ENCODE measurements at places on chromosomes 16 and 17.

DNA sequence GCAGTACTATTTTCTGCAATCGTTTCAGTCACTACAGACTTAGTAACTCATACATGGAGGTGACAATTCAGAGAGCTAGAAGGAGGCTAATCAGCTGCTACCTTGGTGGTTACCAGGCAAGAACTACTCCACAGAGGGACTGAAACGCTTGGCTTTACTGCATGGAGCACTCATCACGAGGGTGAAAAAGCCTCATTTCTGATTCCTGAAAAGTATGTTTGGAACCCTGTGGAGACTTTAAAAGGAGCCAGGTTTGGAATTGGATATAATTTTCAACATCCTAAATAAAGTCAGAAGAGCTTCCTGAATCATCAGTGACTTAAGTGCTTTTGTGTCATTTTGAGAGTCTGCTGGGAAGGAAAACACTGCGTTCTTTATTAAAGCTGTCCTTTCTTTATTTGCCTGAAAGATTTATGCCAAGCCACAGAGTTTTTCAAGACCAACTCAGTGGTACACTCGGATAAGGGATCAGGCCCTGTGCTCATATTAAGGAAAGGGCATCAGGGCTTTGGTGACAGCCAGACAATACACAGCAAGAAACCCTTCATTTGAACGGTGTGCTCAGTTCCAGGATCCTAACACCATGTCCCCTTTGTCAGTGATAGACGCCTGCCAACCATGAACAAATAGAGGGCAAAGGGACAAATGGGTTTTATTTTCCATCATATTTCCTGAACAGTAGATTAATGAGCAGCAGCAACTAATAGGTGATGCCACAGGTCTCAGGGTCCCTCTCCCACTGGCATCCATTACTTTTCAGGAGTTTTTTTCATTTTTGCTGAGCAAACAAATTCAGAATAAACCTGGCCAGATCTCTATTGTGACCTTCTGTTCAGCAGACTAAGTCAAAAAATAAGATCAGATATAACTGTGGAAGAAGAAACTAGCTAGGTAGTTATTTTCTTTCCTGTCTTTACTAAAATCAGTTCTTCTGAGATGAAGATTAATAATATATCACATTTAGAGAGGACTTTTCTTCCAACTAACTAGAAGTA, 80.5 kb upstream of the CLEC18B start:
- DNase-seq = no peak

- peak; percentile 60 for DNase-seq
Measured at GRCh38 chr17:2087597-2088211, 32.8 kb downstream of the HIC1 start.

GRCh38 chr16:84043486-84044117, 1.0 kb upstream of the SLC38A8 start:
- no peak for DNase-seq

- no peak for DNase-seq
Measured at GRCh38 chr16:51812945-51813344, 661.9 kb upstream of the SALL1 start.

DNA sequence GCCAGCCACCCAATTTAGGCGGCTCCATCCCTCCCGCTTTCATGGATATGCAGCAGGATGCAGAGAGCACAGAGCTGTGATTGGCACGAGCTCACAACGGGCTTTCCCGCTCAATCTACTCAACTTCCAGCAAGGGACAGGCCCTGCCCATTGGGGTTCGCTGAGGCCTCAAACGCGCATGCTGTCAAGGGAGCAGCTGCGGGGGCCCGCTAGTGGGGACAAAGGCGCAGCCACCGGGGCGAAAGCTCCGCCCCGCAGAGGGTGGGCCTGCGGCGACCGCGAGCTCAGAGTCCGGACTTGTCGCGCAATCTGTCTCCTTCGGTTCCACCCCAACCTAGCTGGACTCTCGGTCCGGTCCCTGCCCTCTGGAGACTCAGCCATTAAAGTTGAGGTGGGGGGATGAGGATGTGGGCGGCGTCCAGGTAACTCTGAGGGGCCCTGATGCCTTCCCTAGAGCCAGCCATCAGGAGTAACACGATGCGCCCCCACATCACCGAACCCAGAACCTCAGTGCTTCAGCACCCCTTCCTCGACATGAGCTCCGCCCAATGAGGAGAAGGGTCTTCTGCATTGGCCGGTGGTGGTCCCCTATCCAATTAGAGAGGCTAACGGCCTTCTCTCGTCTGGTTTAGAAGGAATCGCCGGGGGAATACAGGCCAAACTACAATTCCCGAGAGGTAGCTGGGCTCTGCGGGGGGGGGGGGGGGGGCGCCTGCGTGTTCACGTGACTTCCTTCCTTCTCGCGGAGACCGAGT, 489 bp upstream of the NFATC3 start:
- peak; percentile 90 for DNase-seq

DNA sequence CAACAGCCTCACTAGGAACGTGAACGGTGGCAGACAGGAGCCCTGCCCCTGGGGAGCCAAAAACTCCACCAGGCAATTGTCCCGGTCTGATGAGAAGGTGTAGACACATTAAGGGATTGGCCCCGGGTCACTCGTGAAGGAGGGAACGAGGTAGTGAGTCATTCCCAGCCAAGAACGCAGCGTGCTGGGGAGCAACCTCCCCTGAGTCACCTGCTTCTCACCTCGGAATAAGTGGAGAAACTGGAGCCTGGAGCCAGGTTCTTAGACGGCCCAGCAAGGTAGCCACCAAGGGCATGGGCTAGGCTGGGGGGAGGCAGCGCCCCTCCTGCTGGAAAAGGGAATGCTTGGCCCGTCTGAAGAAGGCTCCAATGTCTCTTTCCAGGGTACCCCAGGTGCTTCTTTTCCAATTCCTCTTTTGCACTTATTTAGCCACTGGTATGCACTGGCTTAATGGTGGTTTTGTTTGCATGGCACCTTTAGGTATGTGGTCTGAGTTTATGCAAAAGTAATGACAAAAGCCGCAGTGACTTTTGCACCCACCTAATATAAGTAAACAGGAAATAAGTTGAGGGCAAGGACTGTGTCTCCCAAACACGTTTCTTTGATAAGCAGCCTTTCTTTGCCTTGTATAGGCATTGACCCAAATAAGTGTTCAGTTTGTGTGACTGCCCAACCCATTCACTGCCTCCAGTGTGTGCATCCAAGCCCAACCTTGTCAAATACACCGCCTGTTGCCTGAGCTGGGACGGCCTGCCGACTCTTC, 1.8 kb upstream of the HELZ start:
- peak; percentile 12 for DNase-seq

GRCh38 chr17:27919079-27919478, 25.9 kb upstream of the LYRM9 start:
- DNase-seq = no peak

- DNase-seq = no peak
Measured at GRCh38 chr17:74299226-74300009, 25.4 kb downstream of the DNAI2 start.

DNA sequence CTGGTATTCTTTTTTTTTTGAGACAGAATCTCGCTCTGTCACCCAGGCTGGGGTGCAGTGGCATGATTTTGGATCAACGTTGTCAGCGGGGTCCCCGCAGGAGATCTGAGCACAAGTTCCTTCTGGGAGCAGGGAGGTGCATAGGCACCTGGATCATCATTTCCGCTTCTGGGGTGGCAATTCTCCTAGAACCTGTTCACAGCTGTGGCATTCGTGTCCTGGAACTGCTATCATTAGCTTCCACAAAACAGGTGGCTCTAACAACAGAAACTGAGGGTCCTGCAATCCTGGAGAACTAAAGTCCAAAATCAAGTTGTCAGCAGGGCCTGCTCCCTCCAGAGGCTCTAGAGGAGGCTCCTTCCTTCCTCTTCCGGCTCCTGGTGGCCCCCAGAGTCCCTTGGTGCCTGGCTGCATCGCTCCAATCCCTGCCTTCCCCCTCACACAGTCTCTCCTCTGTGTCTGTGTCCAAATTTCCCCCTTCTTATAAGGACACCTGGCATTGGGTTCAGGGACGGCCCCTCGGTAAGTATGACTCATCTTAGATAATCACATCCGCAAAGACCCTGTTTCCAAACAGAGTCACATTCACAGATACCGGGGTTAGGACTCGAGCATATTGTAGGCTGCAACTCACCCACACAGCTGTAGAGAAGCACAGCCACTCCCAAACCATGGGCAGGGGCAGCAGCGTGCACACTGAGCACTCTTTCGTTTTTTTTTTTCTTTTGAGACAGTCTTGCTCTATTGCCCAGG, 43.5 kb upstream of the KLHDC4 start:
- no peak for DNase-seq

DNA sequence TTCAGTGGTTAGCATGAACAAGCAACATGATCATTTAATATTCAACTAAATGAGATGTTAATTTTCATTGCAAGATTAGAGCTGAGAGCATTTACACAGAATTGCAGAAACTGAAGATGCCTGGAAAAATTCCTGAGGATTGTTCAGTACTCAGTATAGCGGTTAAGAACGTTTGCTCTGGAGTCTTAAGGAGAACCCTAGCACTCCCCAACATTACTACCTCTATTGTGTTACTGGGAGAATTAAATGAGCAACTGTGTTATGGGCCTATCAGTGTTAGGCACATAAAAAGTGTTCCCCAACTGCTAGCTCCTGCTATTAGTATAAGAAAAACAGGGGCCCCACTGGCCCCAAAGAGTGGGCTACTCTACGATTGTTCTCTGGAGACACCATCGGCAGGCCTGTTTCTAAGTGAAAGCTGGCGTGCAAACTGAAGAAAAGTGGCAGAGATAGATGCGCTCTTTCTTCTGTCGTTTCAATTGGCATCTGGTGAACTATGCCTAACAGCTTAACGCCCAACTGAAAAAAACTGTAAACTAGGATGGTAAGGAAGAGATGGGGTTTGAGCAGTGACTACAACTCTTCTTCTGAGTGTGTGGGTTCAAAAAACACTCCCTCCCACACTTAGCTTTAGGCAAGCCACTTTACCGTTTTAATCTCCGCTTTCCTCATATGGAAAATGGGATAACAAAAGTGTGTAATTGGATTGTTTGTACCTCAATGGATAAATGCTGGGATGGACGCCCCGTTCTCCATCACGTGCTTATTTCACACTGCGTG, 1.3 kb downstream of the CDR2 start:
- no peak for DNase-seq

GRCh38 chr17:44844390-44844830, 3.3 kb upstream of the HIGD1B start:
- DNase-seq = no peak

DNA sequence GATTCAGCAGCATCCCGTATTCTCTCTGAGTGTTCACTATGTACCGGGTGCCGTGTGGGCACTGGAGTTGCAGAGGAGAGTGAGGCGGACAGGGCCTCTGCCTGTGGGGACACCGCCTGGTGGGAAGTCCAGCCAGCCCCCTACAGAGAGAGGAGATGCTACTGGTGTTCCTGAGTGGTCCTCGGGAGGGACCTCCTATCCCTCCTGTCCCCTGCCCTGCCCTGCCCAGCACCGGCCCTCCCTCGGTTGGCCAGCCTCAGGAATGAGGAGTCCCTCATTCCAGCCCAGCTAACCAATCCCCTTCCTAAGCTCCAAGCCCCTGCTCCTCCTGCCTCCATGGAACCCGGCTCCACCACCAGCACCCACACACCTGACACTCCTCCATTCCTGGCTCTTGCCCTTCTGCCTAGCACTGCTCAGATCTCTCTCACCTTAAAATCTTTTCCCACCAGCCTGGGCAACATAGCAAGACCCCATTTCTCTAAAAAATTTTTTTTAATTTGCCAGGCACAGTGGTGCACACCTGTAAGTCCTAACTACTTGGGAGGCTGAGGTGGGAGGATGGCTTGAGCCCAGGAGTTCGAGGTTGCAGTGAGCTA, 2.0 kb downstream of the ASGR2 start:
- no peak for DNase-seq

GRCh38 chr16:48511071-48511540, 98.9 kb downstream of the N4BP1 start:
- DNase-seq = no peak

DNA sequence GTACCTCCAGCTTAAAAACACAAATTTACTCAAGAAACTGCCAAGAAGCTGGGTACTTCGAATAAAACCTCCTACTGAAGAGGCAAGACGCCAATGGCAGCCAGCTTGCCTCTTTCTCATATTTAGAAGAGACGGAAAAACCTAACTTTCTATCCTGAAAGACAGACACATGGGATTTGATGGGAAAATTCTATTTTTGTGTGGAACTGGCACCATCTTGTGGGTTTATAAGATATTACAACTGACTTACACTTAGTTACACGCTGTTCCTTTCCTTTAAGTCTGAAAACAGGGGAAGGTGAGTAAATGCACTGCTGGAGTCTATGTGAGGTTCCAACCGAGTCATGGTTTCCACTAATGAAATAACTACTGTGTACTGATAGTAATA, 10.3 kb downstream of the ZNF18 start:
- no peak for DNase-seq

DNA sequence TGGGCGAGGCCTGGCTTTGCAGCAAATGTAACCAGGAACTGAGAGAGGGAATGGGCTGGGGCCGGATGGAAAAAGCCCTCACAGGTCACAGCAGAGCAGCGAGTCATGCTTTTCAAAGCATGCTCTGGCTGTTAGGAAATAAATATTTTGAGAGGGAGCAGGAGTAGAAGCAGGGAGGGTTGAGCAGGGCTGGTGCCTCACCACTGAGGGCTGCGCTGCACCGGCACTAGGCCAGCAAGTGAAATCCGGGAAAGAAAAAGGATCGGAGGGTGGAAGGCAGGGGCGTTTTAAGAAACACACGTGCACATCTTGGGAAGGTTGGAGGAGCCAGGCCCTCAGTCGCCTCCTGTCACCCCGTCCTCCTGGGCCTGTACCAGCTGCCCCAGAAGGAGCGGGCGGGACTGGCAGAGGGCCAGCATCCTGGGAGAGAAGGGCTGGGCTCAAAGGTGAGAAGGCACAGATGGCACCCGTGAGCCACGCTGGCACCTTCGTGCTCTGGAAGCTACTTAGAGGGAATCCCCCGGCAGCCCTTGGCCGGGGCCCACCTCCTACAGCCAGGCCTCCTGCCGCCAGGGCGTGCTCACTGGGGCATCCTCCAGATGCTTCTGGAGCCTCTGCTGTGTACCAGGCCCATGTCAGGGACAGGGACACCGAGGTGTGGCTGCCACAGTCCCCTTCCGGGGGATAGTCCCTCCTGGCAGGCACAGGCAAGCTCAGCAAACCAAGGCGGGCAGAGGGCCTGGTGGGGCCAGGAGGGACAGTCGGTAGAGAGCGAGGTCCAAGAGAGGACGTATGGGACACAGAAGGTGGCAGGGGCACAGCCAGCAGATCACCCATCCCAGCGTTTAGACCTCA, 71.5 kb upstream of the PLCG2 start:
- DNase-seq = no peak

DNA sequence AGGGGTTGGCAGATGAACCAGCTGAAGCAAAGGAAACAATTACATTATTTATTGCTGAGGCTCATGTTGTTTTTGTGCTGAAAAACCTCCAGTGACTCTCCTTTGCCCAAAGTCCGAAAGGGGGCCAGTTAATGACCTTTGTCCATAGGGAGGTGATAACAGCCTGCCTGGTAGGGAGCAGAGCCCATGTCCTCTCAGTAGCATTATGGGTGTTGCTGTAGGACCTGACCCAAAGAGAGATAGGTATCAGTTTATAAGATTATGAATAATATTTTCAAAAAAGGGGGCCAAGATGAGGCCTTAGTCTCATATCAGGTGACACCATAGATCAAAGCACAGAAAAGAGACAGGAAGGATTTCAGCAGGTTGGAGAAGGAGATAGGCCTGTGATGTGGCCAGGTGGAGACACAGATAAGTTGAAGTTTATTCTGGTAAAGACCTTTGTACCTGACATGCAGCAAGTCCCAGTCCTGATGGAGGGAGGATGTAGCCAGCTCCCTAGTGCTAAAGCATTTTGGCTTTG, 55.1 kb downstream of the CENPV start:
- no peak for DNase-seq
